Muscle of back (tissue), 13 donors: ENCODE measurements at places on chromosomes 6 and 20. TPM values are rescaled to one million over a fixed set of nuclear protein-coding genes. Genes with fewer than 3 reads are reported as not detected.

DNA sequence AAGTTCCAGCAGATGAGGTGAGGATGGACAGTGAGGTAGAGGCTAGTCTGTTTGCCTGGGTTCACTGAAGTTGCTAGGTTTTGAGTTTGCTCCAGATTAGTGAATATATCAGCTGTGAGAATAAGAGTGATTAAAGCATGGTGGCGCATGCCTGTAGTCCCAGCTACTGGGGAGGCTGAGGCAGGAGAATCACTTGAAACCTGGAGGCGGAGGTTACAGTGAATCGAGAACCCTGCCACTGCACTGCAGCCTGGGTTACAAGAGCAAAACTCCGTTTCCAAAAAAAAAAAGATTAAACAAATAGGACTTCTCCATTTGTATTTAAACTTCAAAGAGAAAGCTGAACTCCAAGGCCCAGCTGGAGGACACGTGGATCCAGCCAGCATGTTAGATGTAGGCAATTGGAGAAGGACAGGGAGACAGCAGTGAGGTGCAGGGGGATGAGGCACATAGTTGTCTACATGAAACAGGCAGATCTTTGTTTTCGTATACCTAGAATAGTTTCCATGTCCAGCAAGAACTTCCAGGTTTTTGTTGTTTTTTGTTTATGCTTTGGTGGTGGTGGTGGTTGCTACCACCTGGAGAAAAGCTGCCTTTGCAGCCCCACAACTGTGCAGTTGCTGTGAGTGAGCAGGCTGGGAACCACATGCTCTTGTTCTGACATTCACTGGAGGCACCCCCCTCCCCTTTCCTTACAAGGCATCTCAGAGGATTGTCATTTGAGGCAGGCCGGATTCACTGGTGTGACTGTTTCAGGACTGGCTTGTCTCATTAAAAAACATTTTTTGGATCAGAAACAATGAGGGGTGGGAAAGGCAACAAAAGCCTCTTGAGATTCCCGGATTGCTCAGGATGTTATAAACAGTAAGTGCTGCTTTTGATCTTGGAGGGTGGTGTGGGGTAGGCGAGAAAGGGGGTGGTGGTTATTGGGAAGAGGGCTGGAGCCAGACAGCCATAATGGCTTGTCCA is 72.3 kb downstream of the JARID2 start:
- peak; percentile 52 for DNase-seq

DNA sequence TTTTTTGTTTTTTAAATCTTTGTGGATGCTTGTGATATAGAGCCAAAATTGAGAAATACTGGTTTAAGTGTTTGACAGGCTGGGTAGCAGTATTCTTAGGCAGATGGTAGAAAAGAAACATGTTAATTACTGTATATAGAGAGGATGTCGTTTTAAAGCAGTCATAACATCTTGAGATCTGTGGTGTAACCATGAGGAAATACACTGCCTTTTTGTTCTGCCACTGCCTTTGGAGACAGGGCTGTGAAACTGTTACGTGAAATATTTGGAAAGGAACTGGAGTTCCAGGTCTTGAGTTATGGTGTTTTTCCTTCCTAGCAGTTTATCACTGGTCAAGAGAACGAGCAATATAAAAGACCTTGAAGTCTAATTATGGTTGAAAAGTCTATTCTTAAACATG is 19.5 kb downstream of the STXBP5 start:
- no peak for DNase-seq

Gene MAFB
- 10.0 TPM for polyA plus RNA-seq

Gene PPP1R3G
- polyA plus RNA-seq: 1.8 TPM

GRCh38 chr6:71091167-71091566 is 134.3 kb upstream of the B3GAT2 start:
- DNase-seq: no peak

Gene HSF2
- polyA plus RNA-seq: 24.3 TPM

GRCh38 chr6:3568396-3569082 is 111.7 kb upstream of the SLC22A23 start:
- DNase-seq: no peak

Gene OPN5
- 0.37 TPM for polyA plus RNA-seq
